Right ventricle myocardium inferior (tissue), 1 donor: ENCODE measurements at places on chromosomes 5 and 9.
A peak's percentile ranks its signal among the peaks of the same experiment; 100 is the strongest.

DNA sequence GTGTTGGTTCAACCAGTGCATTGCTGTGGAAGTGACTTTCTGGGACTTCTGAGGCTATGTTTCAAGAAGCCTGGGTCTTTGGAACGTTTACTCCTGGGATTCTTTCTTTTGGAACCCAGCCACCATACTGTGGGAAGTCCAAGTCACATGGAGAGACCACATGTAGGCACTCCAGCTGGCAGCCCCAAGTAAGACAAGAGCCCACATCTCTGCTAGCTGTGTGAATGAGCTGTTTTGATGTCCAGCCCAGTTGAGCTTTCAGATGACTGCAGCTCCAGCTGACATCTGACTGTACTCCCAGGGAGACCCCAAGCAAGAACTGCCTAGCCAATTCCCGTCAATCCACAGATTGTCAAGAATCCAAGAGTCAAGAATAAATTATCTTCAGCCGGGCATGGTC is 60.1 kb upstream of the SPATA31D4 start:
- no peak for DNase-seq

DNA sequence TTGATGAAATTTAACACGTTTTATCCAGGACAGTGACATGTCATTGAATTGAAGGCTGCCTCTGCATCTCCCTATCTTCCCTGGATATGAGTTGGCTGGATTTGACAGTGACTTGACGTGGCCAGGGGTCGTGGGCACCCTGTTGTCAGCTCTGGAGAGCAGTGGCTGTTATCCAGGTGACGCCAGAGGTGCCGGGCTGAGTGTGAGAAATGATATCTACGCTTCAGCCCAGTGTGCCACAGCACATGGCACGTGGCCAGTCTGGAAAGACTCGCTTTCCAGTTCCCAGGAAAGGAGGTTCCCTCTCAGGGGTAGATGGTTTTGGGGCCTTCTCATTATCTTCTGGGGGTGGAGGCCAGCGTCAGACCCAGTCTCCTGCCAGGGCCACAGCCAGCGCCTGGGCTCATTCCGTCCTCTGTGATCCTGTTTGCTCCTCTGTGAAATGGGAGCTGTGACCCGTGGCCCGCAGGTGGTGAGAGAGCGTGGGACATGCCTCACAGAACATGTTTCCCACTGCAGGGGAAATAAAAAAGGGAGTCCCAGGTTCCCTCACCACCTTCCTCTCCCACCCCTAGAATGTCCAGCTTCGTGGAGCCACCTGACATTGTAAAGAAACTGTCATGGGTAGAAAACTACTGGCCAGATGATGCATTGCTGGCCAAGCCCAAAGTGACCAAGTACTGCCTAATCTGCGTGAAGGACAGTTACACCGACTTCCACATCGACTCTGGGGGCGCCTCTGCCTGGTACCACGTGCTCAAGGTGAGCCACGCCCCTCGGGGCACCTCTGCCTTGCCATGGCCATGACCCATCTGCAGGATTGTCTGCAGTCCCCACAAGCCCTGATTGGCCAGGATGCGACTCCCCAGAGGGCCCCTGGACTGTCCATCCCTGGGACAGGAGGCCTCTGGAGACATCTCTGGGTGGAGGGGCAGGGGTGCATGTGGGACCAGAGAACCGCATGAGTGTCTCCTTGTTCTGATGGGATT is 76.5 kb downstream of the PHF2 start:
- DNase-seq, result peak; percentile 62

GRCh38 chr5:71907001-71907588 is 188.0 kb downstream of the CARTPT start:
- DNase-seq, result no peak

- DNase-seq, result no peak
Measured at GRCh38 chr9:88824711-88825110, 166.6 kb upstream of the S1PR3 start.

DNA sequence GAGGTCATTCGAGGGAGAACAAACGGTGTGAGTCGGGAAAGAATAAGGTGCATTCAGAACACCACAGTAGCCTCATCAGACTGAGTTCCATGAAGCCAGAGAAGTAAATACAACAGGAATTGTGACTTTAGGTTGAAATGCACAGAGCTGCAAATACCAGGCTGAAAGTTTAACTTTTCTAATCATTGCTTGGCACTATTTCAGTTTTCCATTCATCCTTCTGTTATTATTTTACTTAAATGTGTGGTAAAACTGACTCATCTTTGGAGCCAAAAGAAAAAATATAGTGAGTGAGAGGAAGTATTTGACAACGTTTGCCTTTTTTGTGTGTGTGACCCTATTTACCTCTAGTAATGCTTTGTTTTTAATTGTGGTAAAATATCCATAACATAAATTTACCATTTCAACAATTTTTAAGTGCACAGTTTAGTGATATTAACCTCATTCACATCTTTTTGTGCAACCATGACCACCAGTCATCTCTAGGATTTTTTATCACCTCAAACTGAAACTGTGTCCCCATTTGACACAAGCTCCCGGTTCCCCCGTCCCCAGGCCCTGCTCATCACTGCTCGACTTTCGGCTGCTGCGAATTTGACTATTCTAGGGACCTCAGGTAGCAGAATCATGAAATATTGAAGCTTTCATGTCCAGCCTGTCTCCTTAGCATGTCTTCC is 166.8 kb downstream of the HSD17B3 start:
- DNase-seq, result no peak

DNA sequence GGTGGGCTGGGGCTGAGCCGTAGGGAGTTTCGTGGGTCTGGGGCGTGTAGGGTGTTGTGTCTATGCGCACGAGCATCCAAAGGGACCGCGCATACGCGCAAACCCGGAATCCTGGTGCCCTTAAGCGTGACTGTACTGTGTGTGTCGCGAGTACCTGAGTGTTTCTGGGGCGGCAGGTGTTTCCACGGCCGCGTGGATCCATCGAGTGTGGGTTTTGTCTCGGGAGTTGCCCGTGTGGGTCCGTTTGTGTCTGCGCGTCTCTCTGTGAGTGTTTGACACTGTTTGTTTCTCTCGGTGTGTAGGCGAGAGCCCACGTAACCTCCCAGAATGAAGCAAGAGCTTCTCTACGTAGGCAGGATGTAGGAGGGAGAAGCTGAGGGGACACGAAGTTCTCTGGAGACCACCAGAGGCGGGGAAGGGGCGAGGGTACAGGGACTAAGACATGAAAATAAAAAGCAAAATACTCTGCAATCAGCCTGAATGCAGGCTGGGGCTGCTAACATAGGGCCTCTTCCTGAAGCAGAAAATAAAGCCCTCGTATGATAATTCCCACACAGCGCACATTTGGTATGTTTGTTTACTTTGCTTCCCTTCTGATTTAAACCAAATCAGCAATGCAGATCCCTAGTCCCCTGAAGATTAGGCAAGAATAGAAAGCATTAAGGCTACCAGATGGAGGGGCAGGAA is 588 bp upstream of the BRINP1 start:
- DNase-seq, result no peak

GRCh38 chr5:173010547-173011464 is 27.2 kb downstream of the ATP6V0E1 start:
- DNase-seq, result no peak

- no peak for DNase-seq
Measured at GRCh38 chr5:118353970-118354369, 634.4 kb downstream of the DTWD2 start.
